ENCODE measurements at places on chromosomes 2 and 18. TPM values are rescaled to one million over a fixed set of nuclear protein-coding genes. Genes with fewer than 3 reads are reported as not detected.

GRCh38 chr2:1976728-1977416 is 232.6 kb upstream of the PXDN start:
- DNase-seq = no peak

GRCh38 chr2:11203480-11203879 is 48.2 kb downstream of the SLC66A3 start:
- peak; percentile 92 for DNase-seq

- DNase-seq = peak; percentile 62
Observed at GRCh38 chr2:14975381-14975780, 342.9 kb downstream of the LRATD1 start.

CRYGB gene
- not detected for total RNA-seq

GRCh38 chr18:45165871-45166270 is 449.4 kb upstream of the SLC14A2 start:
- no peak for DNase-seq

DNA sequence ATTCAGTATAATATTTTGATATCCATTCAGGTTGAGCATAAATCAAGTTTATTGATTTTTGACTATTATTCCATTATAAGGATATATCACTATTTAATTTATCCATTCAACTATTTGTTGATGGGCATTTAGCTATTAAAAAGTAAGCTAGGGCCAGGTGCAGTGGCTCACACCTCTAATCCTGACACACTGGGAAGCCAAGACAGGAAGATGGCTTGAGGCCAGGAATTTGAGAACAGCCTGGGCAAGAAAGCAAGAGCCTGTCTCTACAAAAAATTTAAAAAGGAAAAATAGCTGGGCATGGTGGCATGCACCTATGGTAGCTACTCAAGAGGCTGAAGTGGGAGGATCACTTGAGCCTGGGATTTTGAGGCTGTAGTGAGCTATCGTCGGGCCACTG is 183.5 kb downstream of the HNMT start:
- no peak for DNase-seq

RHOB gene
- 105 TPM for total RNA-seq

DNA sequence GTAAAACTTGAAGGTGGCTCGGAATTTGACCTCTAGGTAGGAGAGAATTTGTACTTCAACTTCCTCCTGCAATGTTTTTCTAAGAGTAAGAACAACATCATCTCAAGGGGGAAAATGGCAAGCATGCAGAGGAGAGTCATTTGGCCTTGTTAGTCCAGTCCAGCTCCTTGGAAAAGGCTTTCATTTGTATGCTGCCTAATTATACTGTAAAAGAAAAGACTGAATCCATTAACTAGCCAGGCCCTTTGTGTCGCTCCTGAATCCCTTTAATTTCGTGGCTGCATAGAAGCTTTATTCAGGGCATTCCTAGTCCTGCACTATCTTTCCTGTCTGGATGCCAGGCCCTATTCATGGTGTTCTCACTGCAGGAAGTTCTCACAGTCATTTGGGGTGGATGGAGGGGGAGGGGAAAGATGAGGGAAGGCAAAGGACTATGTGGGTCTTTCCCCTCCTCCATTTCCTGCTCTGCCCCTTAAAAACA is 36.0 kb downstream of the PHLPP1 start:
- peak; percentile 5 for DNase-seq

- no peak for DNase-seq
Observed at GRCh38 chr2:37464067-37464466, 119.6 kb downstream of the QPCT start.

DNA sequence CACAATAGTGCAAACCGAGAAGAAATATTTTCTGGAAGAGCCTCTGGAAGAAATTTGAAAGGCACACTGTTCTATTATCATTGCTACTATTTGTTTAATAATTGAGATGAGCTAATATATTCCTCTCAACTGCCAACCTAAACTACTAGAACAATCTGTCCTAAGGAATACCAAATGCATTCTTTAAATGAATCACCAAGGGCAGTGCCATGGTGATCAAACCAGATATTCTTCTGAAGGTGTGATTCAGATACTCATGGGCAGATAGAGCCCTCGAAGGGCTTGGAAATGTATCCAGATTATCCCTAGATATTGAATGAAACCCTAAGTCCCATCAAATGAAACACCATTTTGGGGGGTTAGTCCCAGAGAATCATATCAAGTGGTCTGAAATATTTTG is 76.6 kb downstream of the FIGN start:
- no peak for DNase-seq

DNA sequence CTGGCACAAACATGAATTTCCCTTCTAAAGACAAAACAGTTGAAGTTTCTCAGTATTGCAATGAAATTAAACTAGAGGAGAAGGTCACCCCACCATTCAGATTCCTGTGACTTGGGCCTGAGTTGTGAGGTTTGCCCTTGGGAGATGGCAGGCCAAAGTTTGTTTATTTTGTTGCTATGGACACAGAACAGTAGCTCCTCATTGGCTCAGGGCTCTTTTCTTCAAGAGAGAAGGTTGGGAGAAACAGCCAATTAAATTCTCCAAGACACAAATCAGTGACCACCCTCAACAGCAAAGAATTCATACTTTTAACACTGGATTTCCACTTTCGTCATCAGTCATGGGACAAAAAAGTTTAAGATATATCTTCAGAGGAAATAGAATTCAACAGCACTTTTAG is at the start of gene FLACC1:
Gene FLACC1, minus strand, starts transcription at position 125 of the 400 bp plus-strand sequence. CDS start 5,941 bp downstream, outside the sequence.
- DNase-seq = peak; percentile 75

ATF2 gene
- 43.1 TPM for total RNA-seq

DNA sequence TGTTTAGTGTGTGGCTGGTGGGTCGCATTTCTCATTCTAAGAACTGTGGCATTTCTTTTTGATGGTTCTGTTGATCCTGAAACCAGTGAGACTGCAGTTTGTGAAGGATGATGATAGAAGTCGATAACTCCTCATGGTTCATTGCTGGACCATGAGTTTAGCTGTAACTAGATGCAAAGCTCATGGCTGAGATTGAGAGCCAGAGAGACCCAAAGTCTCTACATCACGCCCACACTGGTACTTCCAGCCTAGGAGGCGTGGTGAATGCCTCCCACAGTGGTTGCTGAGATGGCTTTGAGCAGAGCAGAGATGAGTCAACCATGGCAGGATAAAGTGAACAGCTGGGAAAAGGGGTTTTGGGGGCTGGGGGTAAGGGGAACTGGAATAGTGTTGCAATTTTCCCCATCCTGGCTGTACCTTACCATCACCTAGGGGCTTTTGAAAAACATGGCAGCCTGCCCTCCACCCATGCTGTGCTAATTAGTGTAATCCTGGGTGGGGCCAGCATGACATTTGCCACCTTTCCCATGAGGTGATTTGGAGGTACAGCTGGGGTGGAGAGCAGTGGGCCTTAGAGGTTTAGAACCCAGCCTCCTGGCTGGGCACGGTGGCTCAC is 24.1 kb downstream of the INPP4A start:
- DNase-seq = peak; percentile 18

- DNase-seq = no peak
Observed at GRCh38 chr2:222575618-222576017, 80.3 kb downstream of the FARSB start.

C2orf80 gene
- total RNA-seq = not detected

INO80B gene
- 5.9 TPM for total RNA-seq

DNA sequence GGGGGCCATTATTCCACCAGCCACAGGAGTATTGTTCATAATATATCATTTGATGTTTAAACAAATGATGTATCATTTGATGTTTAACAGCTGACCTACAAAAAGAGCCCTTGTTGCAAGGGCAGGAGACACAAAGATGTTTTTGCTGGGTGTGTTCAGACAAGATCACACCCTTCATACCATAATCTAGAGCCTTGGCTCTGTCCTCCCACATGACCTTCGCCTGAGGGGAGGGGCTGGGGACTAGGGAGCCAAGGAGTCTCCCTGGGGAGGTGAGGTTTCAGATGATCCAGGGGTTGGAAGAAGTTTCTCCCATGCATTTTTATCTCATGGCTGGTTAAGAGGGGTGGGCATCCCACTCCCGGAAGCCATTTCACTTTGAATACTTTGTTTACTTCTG is 33.5 kb downstream of the CDC42EP3 start:
- DNase-seq = no peak

SLC14A1 gene
- total RNA-seq = 1.6 TPM

HTR2B gene
- total RNA-seq = not detected

- DNase-seq = no peak
Observed at GRCh38 chr2:155281907-155282306, 583.4 kb downstream of the KCNJ3 start.

- DNase-seq = no peak
Observed at GRCh38 chr18:1995041-1995612, 576.2 kb downstream of the METTL4 start.

ALPP gene
- 0.84 TPM for total RNA-seq

GRCh38 chr2:117726747-117727146 is 87.7 kb upstream of the DDX18 start:
- no peak for DNase-seq

Measured in A172 (cell line).